ENCODE measurements at places on chromosomes 3 and 15.

GRCh38 chr3:107769882-107770281 lies 247.1 kb downstream of the BBX start:
- DNase-seq: no peak

DNA sequence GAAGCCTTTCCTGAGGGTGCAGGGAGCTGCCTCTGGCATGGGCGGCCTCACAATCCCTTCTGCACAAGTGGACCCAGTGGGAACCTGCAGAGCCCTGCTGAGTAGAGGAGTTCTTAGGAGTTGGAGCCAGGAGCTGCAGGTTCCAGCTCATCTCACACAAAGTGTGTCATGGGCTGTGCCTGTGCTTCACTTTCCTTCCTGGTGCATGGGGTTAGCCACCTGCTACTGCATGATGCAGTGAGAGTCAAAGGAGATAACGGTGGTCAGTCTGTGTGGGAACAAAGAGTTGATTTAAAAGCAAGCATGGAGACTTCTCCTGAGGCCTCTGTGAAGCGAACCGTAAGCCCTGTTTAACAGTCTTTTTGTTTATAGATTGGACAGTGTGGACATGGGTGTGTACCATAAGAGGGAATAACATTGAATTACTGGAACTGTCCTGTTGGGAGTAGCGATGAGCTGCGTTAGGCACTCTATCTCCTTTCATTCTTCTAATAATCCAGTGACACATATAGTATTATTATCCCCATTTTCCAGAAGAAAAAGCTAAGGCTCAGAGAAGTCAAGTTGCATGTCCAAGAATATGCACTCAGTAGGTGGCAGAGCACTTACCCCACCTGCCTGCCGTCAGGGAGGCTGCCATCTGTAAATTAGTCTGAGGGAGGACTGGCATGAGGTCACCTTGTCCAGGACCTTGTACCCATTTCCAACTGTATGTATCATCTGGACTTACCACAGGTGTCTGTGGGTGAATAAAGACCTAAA lies 68.7 kb upstream of the PRR23C start:
- DNase-seq: no peak

DNA sequence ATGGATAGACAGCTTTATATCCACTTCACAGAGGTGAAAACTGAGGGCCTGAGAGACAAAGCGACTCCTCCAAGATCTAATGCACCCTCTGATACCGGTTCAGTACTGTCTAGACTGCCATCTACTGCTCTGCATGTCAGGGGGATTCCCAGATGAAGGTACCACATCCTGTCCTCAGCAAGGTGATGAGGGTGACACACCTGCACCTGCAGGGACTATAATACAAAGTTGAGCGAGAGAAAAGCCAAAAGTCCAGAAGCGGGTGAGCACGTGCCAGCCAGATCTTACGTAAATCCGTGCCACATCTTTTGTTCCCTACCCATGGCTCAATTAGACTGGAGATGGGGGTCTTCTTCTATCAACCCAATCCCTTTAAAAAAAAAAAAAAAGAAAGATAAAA lies 32.4 kb upstream of the HES1 start:
- DNase-seq: peak; percentile 63

- no peak for DNase-seq
Measured at GRCh38 chr3:27110020-27110419, 259.2 kb downstream of the NEK10 start.

GRCh38 chr3:174002543-174002942 lies 605.0 kb downstream of the NLGN1 start:
- DNase-seq: no peak

- peak; percentile 9 for DNase-seq
Measured at GRCh38 chr3:15528854-15529537, 7.5 kb upstream of the COLQ start.

GRCh38 chr3:68787106-68787626 lies 145.2 kb downstream of the TAFA4 start:
- DNase-seq: no peak

- no peak for DNase-seq
Measured at GRCh38 chr3:36648241-36649034, 115.9 kb downstream of the DCLK3 start.

- no peak for DNase-seq
Measured at GRCh38 chr3:23079976-23080375, 123.2 kb upstream of the UBE2E2 start.

GRCh38 chr3:177348974-177349373 lies 151.7 kb upstream of the TBL1XR1 start:
- DNase-seq: no peak

DNA sequence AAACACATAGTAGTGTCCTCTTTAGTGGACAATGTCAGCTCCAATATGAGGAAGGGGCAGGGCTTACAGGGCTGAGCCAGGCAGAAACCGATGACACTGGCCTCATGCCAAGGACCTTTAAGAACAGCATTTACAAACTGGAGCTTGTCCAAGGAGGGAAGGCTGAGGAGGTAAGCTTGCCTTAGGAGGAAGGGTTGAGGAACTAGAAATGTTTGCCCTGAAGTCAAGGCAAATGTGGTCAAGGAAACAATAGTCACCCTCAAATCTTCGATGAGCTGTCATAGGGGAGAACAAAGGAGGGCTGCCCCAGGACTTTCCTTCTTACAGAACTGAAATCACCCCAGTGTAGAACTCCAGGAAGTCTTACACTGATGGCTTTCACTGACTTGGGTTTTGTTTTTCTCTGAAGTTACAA lies 136.4 kb downstream of the LIPC start:
- DNase-seq: no peak

GRCh38 chr3:63199606-63200005 lies 78.5 kb upstream of the SYNPR start:
- DNase-seq: no peak

DNA sequence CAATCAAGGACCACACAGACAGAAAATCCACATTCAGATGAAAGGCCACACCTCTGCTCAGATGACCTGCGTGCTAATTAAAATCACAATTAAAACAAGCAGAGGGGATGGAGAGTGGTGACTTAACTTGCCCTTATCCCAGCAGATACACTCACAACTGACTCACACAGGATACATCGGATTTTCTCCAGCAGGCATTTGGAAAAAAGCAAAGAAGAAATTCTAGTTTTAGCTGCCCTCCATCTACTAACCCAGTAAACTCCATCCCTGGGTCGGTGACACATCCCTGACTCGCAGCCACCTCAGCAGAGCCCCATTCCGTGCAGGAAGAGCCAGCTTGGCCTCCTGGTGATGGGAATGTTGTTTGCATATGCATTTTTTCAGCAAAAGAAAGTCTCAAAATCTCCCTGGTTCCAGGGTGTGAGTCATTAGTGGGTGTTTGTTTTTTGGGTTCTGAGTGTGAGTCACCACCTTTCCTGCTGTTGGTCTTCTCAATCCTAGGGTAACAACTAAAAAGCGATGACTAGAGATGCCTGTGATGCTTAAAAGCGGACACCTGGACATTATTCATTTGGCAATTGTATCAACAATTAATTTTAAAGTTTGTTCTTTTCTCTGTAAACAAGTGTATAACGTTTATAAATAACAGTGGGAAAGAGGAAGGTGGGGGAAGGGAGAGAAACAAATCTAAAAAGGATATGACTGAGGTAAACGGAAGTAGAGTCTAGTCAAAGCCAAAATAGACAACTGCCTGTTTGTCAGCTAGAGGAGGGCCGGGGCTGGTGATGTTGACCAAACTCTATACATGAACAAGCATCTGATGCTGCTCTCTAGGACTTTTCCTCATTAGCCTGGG lies 49.8 kb upstream of the SLC4A7 start:
- DNase-seq: peak; percentile 59

- DNase-seq: no peak
Measured at GRCh38 chr3:353191-353739, 156.7 kb downstream of the CHL1 start.

DNA sequence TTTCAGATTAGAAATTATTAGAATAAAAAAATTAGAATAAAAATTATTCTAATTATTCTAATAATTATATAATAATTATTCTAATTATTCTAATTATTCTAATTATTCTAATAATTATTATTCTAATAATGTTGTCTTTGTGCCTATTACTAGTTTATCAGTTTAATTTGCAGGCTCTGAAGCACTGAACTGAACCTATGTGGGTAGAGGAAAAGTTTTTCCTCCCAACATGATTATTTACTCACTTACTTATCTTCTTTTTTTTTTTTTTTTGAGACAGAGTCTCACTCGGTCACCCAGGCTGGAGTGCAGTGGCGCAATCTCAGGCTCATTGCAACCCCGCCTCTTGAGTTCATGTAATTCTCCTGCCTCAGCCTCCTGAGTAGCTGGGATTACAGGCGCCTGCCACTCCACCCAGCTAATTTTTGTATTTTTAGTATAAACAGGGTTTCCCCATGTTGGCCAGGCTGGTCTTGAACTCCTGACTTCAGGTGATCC lies 39.7 kb upstream of the C15orf39 start:
- DNase-seq: no peak

- DNase-seq: no peak
Measured at GRCh38 chr3:10533737-10534023, 28.3 kb upstream of the ATP2B2 start.

DNA sequence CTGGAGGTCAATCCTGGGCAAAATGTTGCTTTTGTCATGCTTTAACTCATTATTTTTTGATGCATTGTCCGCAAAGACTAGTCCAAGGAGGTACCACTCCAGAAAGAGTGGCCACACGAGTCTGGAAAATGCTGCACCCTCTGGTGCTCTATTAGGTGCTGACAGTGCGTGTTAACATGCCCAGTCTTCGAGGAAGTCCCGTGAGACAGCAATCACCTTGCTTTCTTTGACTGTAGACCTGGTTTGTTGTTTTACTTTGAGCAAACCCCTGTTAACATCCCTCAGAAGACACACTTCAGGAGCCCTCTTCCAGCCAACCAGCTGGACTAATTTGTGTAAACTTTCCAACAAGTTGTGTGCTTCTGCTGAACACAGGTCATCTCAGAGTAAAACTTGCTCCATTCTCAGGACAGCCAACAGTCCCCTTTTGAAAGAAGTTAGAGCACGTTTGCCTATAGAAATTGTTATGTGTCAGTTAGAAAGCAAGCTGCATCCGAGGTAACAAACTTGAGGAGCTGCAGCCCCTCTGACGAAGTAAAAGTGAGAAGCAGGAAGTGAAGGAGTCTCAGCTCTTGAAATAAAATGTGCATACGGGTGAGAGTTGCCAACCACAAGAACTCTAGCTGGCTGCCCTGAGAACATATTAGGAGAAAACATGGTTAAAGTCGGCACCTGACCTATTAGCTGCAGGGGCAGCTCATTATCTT lies 205.0 kb downstream of the LPP start:
- DNase-seq: peak; percentile 48

DNA sequence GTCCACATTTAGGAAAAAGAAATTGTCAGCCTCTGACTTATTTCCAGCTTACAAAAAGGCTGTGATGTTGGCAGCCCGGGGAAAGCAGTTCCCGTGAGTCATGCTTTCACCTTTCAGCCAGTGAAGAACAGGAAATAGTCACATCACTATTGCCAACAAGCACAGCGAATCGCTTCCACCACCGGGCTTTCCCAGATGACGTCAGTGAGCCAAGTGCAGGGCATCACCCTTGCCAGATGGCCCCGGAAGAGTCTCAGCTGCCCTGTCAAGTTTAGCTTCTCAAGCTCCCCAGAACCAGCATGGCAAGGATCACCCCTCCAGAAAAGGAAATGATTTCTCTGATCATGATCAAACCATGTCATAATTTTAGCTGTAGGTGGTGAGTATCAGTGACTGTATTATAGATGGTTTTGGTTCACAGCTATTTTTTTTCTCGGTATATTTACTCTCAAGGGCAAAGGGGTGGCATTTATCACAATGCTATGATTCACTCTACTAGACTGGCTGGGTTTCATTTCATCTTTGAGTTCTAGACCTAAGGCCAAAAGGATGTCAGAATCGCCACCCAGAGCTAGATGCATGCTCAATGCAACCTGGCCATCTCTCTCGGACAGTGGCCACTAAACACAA lies 32.9 kb downstream of the B3GNT5 start:
- peak; percentile 95 for DNase-seq

DNA sequence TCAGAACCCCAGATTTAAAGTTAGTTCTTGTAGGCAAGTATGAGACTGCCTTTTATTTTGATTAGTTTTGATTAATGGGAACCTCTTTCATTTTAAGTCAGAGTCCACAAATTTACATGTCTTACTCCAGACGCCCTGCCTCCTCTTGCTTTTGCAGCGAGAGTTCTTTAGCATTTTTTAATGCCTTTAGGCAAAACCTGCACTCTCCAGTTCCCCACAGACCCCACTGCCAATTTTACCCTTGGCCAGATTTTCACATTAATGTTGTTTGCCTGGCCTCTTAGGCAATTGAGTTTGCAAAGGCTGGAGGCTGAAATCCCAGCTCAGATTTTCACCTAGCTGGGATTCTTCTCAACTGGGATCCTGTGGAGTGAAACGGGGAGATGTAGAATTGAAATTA lies 85.8 kb downstream of the GAP43 start:
- DNase-seq: no peak

DNA sequence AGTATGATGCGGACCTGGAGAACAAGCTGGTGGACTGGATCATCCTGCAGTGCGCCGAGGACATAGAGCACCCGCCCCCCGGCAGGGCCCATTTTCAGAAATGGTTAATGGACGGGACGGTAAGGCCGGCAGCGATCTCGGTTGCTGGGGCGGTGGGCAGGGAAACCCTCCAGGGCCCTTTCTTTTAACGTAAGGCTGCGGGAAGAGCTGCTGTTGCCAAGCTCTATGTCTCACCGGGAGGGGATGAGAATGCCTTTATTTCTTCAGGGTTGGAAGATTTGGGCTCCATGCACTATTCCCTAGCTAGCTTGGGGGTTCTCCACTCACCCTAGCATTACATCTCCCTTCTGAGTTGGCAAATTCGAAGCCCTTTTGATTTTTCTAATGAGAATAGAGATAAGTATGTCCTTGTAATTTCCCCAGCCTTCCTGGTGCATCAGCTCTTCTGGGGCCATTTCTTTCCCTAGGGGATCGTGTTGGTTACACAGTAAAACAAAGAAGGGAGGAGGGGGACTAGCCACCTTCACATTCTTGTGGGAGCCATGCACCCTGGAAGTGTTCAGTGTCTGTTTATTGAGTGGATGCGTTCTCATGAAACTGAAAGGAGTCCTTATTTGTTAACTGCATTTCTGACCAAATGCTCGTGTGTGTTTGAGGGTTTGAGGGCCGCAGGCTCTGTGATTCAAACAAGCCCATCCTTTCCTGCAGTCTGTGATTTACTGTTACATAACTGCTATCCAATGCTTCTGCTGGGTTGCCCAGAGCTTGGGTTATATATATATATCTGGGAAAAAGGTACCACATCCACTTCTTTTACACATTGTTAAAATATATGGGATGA lies 982 bp downstream of the TAGLN3 start:
- no peak for DNase-seq

- DNase-seq: no peak
Measured at GRCh38 chr15:77354063-77354462, 65.8 kb downstream of the PEAK1 start.

GRCh38 chr3:121477589-121477988 lies 68.2 kb downstream of the POLQ start:
- DNase-seq: no peak

- no peak for DNase-seq
Measured at GRCh38 chr15:69424001-69424400, 9.9 kb downstream of the KIF23 start.
